ENCODE measurements at places on chromosomes 6 and 20.

- DNase-seq, result no peak
Measured at GRCh38 chr6:153301602-153302001, 170.5 kb upstream of the RGS17 start.

DNA sequence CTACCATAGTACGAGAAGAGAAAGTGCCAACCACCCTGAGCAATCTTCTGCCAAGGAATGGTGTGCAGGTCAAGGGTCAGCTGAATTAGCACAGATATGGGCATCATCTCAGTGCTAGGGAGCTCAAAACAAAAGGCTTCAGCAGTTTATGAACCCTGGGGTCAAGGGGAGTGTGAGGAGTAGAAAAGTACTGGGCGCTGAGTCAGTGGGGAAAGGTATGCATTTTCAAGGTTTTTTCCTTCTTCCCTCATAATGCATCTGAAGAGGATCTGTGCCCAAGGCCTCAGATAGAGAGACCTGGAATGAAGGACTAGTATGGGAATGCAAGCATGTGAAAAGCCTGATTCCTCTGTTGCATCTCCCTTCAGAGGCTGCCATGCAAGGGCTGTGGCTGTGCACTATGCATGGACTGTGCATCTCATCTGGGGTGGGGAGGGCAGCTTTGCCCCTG, 81.7 kb downstream of the PERP start:
- DNase-seq, result no peak

DNA sequence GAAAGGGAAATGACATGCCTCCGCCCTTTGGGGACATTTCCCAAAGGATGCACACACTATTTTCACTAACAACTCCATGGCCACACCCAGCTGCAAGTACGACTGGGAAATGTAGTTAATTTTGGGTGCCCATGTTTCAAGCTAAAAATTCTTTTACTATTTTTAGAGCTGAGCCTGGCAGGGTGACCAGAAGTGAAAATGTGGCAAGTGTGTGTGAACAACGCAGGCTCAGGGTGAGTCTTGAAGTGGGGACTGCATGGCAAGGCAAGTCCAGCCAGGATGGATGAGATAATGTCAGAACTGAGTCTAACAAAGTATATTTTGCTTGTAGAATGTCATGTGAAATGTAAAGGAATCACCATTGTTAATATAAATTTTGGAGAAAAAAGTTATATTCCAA, 17.0 kb upstream of the CD109 start:
- DNase-seq, result no peak

- DNase-seq, result no peak
Measured at GRCh38 chr20:32642257-32643046, 31.3 kb downstream of the C20orf203 start.

GRCh38 chr6:145489583-145489982, 245.7 kb downstream of the EPM2A start:
- DNase-seq, result no peak

GRCh38 chr6:44712353-44713111, 325.0 kb downstream of the CDC5L start:
- no peak for DNase-seq

GRCh38 chr6:14108571-14109410, 8.8 kb upstream of the CD83 start:
- DNase-seq, result no peak

- DNase-seq, result no peak
Measured at GRCh38 chr6:28719275-28719940, 193.7 kb downstream of the GPX5 start.

DNA sequence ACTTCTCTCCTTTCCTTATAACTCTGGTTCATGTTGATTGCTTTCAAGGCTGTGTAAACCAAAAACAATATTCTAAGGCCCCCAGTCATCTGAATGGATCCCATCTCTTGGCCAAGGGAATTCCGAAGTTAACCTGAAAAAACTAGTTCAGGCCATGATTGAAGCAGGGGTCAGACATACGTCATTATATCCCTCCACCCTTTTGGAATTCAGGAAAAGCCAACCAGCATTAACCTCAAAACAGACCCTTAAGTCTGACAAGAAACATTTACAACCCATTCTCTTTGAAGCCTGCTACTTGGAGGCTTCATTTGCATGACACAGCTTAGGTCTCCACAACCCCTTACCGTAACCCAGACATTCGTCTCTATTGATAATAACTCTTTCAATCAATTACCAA, 39.7 kb downstream of the SLC26A8 start:
- no peak for DNase-seq

DNA sequence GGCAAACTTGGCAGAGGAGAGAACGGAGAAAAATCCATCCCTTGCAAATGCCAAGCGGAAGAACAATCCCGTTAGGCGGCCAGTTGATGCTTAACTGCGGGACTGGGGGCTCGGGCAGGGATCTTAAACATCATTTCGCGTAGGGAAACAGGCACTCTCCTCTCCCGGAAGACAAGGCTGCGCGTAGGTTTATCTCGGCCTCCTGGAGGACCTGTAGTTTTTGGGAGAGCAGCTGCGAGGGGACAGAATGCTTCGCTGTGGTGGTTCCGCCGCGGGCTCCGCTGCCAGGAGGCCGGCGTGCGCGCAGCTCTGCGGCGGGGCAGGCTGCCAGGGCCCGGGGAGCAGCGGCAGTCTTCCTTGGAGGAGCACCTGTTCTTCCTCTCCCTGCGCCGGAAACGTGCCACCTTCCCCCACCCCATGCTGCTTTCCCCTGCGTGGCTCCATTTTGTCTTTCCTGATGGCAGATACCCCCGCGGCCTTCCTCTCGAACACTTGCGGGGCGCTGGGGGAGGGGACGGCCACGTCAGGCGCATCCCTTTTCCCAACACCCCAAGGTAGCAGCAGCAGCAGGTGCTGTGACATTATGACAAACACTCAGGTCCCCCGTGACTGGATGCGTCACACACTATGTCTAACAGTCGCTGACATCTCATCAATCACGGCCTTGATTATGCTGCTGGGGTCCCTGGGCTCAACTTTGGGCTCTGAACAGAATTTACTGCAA, 230.7 kb upstream of the BTBD3 start:
- DNase-seq, result peak; percentile 19

DNA sequence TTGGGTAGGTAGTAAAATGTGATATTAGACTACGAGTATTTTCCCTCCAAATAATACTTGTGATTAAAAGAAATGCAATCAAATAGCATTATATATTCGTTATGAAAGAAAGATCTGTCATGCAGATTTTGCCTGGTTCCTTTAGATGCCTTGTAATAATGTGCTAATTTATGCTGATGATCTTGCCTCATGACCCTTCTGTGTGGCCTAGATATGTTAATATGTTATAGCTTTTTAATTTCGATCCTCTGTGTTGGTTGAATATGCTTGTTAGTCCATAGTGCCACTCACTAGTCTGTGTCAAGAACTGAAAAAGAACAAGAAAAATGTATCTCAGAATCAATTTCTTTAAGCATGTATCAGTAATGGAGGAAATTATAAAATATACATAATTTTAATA, 31.9 kb downstream of the CDKAL1 start:
- DNase-seq, result no peak

DNA sequence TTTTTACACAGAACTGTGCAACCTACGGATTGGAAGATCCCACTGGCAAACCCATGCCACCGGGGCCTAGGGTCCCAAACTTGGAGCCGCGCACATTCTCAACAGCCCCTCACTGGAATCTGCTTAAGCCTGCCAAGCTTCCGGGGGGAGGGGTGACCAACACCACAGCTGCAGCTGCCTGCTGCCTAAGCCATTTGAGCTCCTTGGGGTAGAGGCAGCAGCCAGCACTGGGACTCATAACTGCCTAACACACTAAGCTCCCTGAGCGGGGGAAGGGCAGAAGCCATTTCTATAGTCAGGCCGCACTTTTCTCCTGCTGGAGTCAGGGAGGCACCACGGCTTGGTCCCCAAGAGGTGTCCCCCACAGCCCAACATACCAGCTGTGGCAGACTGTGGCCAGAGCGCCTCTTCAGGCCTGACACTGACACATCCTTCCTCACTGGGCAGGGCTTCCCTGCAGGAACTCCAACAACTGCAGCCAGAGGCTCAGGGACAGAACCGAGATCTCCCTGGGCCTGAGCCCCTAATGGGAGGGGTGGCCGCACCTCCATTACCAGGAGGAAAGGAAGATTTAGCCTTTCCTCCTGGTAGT, 270.3 kb upstream of the ECI2 start:
- DNase-seq, result no peak

GRCh38 chr20:36064658-36065426, 89.7 kb upstream of the EPB41L1 start:
- peak; percentile 99 for DNase-seq

DNA sequence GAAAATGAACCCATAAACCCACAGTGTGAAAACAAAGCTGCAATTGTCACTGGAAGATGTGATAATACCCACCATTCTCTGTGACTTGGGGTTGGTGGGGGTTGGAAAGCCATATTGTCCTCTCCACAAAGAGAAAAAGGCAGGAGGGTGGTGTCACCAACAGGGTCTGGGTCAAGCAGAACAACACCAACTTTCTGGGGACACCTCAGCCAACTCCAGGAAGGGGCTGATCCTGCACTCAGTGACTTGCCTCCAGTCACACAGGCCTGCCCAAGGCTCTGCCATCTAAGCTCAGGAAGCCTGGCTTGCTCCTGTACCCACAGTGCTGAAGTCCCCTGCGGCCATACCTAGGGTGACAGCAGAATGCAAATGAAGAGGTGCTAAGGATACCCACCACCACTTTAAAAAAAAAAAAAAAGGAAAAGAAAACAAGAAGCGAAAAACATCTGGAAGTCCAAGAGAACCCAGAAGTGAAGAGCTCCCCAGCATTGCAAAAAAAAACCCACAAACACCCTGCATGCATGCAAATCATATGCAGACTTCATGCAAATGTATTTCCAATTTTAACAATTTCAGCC, 110.6 kb downstream of the PREX1 start:
- no peak for DNase-seq

DNA sequence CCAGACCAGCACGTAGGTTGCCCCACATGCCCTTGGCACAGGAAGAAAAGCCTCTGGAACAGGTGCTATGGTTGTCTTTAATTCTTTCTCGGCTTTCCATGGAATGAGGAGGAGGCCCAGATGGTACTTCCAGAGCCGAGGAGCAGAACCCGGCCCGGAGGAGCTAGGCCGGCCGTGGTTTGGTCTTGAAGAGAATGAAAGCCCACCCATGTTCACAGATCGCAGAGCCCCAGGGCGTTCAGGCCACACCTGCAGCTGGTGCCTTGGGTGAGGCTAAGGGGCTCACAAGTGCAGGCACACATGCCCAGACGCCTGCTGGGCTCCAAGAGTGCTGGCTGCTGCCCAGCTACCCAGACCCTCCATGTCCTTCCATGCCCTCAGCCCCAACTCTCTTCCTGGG, 20.0 kb downstream of the EDN3 start:
- no peak for DNase-seq

GRCh38 chr6:137313928-137314855, 95.0 kb upstream of the IFNGR1 start:
- peak; percentile 58 for DNase-seq

- no peak for DNase-seq
Measured at GRCh38 chr20:19493794-19494495, 264.1 kb upstream of the RIN2 start.

DNA sequence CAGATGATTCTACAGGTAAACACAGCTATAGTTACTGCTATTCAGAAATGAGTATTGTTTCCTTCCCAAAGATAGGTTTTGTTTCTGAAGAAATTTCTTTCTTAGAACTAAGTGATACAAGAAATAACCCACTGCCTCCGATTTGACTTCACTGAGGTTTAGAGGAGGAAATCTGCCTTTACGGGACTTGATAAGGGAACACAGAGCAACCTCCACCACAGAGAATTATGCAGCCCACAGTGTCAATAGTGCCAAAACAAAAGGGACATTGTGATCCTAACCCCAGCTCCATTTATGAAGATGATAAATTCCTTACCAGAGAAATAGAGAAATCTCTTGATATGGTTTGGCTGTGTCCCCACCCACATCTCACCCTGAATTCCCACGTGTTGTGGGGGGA, 164.6 kb downstream of the ZNF217 start:
- DNase-seq, result no peak

- no peak for DNase-seq
Measured at GRCh38 chr20:57482796-57483195, 42.1 kb downstream of the CTCFL start.

DNA sequence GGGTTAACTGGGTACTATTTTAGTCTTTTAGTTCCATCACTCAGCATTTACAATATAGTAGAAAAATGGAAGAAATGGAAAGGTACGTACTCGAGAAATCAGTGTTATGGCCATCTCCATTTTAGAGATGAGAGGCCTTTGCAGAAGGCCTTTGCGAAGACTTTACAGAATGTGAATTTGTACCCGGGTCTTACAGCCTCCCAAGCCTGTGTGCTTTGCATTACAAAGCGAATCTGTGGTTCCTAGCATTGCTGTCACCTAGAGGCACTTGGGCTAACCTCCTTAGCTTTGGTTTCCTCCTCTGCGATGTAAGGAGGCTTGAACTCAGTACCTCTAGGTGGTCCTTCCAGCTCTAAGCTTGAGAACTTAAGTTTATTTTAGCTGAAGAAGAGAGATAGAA, 10.9 kb downstream of the VAPB start:
- DNase-seq, result no peak

- DNase-seq, result no peak
Measured at GRCh38 chr20:726160-726559, 42.1 kb downstream of the SLC52A3 start.

DNA sequence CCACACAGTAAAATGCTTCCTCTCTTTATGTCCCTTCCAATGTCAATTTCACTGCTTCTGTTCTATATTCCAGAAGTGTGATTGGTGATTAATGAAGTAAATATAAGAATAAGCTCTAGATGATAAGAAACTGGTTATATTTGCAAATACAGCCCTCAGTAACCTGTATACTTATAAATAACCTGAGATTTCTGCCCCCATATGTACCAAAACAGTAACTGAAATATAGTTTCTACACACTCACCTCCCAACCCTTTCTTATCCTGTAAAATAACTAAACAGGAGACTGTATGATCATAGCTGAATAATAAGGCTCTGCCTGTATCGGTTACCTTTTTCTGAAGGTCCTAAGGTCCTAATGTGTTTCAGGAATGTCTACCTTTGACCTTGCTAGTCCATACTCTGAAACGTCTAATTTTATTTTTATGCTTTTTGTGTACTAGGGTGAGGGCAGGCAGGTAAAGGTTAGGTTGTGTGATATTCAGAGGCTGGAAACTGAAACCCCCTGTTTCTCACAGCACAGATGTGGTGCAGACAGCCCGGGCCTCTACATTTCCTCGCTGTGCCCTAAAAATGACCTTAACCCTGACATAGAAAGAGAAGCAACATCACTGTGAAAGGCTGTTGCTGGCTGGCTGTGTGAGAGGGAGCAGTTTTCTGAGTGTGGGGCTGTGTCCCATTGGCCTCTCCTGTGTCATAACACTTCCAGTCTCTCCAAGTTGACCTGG, 378.8 kb downstream of the CENPW start:
- no peak for DNase-seq
